ENCODE measurements at places on chromosomes 6 and 20.

GRCh38 chr20:63074631-63075030, 67.9 kb upstream of the BHLHE23 start:
- DNase-seq: no peak

GRCh38 chr20:63772781-63773518, 33.4 kb downstream of the SLC2A4RG start:
- no peak for DNase-seq

GRCh38 chr6:14983599-14984518, 262.0 kb upstream of the JARID2 start:
- DNase-seq: no peak

- DNase-seq: no peak
Observed at GRCh38 chr6:125913864-125914351, 42.7 kb upstream of the HINT3 start.

GRCh38 chr6:126696921-126697693, 357.2 kb downstream of the CENPW start:
- DNase-seq: no peak

All from stimulated activated CD8-positive, alpha-beta memory T cell treated with anti-CD3 and anti-CD28 coated beads, Interleukin-4, amount 100 ng/mL, for 4 hours (primary cell).